ENCODE measurements at places on chromosomes 6 and 20.

GRCh38 chr20:3166913-3167342 lies 6.4 kb downstream of the LZTS3 start:
- no peak for DNase-seq

- DNase-seq, result no peak
These were observed 501.3 kb downstream of the CD109 start for GRCh38 chr6:74197310-74197709.

DNA sequence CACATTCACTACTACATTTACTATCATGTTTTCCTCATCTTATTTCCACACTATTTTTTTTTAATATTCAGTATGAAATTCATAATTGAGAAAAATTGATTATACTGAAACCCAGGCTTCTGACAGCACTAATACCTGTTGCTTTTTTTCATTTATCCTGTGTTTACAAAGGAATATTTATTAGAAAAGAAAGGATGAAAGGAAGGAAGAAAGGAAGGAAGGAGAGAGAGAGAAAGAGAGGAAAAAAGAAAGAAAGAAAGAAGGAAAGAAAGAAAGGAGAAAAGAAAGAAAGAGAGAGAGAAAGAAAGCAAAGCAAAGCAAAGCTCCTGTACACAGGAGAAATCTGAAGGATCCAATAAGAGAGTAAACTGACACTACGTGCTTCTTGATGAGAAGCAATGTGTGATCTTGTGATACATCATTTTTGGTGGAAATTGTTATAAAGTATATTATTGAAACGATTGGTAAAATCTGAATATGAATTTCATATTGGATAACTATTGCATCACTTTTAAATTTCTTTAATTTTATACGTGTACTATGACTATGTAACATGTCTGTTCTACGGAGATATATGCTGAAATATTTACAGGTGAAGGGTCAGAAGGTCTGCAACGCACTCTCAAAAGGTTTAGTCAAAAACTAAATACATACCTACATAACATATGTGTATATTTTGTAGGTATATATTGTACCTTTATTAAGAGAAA lies 43.9 kb downstream of the DEFB114 start:
- no peak for DNase-seq

GRCh38 chr20:711576-711975 lies 36.0 kb upstream of the SCRT2 start:
- DNase-seq, result no peak

- DNase-seq, result no peak
These were observed 314.7 kb upstream of the PRDM1 start for GRCh38 chr6:105771313-105771970.

DNA sequence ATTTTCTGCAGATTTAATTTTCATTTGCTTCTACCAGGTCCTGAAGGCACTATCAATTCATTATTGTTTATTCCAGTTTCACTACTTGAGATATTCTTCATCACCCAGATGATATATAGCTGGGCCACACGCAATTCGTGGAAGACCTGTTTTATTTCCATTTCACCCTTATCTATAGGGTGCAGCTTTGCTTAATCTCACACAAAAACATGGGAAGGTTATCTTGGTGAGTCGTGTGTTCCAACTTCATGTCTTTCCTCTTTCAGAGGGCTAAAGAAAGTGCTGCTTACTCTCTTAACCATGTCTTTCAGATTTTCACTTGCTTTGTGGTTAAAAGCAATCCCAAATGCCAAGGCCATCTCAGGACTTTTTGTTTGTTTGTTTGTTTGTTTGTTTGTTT lies 194.0 kb downstream of the SOD2 start:
- DNase-seq, result no peak

- no peak for DNase-seq
These were observed 276.9 kb upstream of the SUPT3H start for GRCh38 chr6:45654673-45655072.

DNA sequence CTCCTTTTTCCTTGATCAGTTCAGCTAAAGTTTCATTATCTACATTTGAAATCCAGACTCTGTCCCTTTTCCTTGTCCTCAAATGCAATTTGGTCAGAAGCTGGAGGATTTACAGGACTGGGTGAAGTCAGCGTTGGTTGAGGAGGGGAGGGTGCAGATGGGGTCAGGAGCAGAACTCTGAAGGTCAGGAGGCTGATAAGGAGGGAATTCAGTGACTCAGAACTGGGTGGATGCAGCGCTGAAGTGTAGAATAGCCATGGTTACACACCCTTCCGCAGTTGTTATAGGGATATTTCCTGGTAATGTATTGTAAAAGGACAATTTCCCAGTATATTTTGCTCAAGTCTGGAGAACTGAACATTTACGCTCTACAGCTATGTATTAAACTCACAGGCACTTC lies 133.1 kb upstream of the FOXA2 start:
- no peak for DNase-seq

DNA sequence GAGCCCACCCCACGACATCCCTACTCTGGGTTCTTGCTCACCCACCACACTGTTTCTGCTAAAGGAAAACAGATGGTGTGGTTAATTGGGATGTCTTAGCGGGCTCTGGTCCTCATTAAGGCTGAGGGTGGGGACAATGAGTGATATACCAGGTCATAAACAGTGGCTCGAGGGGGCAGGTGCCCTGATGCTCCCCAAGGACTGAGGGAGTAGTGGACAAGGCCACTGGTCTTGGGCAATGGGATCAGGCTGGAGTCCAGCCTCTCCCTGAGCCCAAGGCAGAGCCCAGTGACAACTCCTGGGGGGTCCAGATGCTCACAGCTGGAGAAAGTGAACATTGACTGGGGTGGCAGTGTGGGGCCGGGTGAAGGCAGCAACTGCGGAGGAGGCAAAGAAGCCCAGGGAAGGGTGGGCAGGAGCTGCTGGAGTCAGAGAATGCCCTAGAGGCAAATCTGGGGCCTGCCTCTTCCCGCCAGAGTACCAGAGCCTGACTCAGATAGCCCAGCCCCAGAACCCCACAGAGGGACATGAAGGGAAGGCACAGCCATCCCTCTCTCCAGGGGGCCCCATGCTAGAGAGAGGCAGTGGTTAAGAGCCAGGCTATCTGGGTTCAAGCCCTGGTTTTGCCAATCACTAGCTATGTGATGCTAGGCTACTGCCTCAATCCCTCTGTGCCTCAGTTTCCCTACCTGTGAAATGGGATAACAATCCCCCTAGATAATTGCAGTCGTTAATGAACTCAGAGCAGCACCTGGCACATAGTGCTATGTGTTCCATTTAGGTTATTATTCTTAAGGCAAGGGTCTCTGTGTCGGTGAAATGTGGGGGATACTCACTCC lies 72.3 kb downstream of the MRPL14 start:
- no peak for DNase-seq

GRCh38 chr6:138959521-138959920 lies 28.5 kb downstream of the REPS1 start:
- DNase-seq, result no peak

GRCh38 chr20:23967616-23967979 lies 21.0 kb downstream of the GGTLC1 start:
- DNase-seq, result no peak

DNA sequence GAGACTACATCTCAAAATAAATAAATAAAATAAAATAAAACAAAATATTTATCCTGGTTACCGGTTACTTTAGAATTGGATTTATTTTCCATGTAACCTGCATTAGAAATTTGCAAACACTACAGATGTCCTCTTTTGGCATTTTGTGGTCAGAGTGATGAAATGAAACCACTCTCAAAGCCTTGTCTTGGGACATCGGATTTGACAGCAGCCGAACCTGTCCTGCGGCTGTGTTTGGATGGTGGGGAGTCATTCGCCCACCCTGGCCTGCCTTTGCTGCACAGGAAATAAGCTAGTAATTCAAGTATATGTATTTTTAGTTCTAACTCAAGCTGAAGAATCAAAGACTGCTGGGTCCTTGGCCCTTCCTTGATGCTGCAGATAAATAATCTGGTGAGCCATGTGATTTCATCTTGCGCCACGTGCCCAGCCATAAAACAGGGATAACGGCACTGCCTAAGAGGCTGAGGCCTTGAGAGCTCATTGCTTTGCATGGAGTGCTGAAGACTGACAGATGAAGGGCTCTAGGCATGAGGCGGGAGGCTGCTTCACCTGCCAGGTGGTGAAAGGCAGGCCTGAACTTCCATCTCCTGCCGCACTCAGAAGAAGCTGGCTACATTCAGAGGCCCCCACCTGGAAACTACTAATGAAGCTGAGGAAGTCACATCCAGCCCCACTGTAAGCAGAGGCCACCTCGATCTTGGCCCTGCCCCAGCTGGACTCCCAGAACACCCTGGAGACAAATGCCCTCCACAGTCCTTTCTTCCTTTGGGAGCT lies 76.9 kb downstream of the NOL4L start:
- no peak for DNase-seq

- DNase-seq, result no peak
These were observed 116.3 kb downstream of the ANKRD60 start for GRCh38 chr20:58112017-58112781.

DNA sequence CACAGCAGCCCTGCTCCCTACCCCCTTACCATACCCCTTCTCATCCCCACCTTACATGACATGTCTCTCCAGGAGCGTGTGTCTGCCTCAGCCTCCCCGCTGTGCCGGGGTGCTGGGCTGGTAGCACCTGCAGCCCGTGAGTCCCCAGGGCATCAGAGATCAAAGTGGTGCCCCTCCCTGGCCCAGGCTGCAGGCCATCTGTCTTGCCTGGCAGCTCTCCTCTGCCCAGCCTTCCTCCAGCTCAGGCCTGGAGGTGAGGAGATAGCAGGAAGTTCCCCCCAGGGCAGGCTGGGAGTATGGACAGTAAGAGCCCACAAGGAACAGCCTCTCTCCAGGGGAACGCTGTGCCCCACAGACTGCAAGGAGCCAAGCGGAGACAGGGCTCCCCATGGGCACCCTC lies 35.3 kb downstream of the GRM4 start:
- no peak for DNase-seq

- no peak for DNase-seq
These were observed 11.7 kb downstream of the PTPRK start for GRCh38 chr6:128508588-128509296.

DNA sequence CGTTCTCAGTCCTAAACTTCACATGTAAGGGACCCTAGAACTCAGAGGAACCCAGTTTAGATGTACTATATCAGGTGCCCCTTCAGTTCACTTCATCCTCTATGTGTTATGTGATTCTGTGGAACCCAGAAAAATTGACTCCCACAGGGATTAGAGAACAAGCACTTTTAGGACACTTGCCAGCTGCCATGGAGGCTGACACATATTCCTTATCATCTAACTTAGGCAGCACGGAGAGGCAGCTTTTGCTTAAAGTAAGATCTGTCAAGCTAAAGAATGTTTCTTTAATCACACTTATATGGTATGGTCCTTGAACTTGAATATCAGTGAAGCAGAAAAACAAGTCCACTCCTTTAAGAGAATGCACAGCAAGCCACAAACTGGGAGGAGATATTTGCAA lies 701.5 kb upstream of the ID4 start:
- no peak for DNase-seq

DNA sequence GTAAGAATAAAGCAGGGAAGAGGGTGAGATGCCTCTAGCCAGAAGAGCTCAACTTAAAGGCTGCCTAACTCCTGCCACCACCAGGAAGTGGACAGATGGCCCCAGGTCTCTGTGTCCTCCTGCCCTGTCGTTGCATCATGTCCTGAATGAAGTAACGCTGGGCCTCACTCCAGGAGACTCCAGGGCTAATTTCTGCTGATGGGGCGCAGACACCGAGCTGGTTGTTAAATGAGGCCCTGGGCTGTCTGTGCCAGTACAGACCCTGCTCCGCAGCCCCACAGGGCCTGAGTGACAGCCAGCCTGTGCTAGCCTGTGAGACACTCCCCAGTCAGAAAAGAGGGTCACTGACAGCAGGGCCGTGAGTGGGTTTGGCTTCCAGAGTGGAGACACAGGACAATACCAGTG lies 6.5 kb downstream of the IP6K3 start:
- no peak for DNase-seq

- DNase-seq, result no peak
These were observed 2.0 kb downstream of the FGD2 start for GRCh38 chr6:37007340-37008043.

- DNase-seq, result no peak
These were observed 282.7 kb upstream of the PRDM1 start for GRCh38 chr6:105803442-105803841.

GRCh38 chr20:34861386-34862084 lies 11.1 kb downstream of the GGT7 start:
- DNase-seq, result no peak

GRCh38 chr6:4675121-4675520 lies 101.1 kb upstream of the CDYL start:
- DNase-seq, result no peak

DNA sequence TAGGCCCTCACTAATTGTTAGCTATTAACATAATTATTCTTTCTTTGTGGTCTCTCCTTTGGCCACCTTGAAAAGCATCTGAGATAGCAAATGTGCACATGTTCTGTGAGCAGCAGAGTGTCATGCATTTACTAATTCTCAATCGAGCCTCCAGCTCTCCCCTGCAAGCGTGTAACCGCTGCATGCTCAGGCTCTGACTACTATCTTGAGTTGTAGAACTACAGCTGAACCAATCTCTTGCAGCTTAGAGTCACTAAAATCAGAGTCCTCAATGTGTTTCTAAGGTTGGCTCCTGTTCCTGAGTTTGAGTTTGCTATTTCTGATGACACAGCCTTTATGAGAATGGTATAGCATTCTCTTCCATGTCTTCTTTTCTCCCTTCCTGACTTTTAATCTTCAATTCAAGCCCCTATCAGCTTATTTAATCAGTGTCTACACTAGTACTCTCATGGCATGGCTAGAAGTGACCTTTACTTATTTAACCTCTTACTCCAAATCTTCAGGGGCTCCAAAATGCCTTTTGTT lies 65.5 kb downstream of the PPP1R3G start:
- DNase-seq, result no peak

DNA sequence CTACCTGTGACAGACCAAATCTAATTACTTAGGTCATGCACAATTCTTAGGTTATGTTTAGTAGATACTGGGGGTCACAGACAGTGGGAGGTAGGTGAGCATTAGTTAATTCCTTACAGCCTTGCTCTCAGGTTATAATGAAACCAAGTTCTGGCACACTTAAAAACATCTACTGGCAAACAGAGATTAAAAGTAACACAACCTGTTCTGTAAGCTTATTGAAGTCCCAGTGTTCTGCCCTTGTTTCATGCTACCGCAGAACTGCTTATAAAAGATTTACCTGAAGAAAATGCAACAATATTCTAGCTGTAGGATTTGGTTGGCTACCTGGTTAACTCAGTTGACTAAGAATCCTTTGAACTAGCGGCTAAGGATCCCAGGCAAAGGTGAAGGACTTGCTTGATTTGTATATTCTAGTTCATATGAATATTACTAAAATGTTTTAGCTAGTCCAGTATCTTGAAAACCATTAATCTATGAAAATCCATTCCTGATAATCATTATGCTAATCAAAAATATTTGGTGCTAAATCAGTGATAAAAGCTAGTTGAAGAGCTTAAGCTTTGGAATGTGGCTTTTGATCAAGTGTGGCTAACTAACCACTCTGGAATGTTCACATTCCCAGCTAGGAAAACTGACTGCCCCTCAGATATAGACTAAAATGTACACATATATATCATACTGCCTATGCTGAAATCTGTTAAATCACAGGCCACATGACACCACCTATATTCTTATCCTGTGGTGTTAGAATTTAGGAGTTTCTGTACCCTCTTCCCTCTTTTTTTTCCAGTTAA lies 7.2 kb downstream of the PEX3 start:
- DNase-seq, result no peak

Data from stimulated activated CD4-positive, alpha-beta T cell treated with anti-CD3 and anti-CD28 coated beads, Interleukin-1b, Interleukin-23, amount 100 ng/mL, for 1 hour (primary cell).